ENCODE measurements at places on chromosomes 7 and 10.

GRCh38 chr10:3362394-3362793 lies 189.8 kb upstream of the PITRM1 start:
- no peak for DNase-seq

GRCh38 chr7:103073989-103074518 lies 542 bp downstream of the FBXL13 start:
- peak; percentile 36 for DNase-seq

- peak; percentile 69 for DNase-seq
Measured at GRCh38 chr10:21517134-21518031, 8.1 kb downstream of the SKIDA1 start.

- no peak for DNase-seq
Measured at GRCh38 chr7:134197345-134197744, 70.2 kb downstream of the LRGUK start.

GRCh38 chr10:69893271-69893900 lies 91.7 kb downstream of the COL13A1 start:
- DNase-seq, result no peak

DNA sequence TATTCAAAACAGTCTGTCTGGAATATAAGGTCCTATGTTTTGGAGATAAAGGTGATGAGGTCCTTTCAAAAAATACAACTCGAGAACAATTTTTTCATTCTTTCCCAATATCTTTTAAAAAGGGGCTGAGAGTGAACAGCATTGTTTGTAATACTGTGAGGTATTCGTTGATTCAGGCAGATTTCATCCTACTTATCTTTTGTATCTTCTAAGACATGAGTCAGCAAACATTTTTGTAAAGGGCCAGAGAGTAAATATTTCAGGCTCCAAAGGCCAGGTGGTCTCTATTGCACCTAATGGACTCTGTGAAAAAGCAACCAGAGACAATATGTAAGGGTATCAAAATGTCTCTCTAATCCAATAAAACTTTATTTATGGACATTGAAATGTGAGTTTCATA lies 8.1 kb upstream of the ANK3 start:
- no peak for DNase-seq

DNA sequence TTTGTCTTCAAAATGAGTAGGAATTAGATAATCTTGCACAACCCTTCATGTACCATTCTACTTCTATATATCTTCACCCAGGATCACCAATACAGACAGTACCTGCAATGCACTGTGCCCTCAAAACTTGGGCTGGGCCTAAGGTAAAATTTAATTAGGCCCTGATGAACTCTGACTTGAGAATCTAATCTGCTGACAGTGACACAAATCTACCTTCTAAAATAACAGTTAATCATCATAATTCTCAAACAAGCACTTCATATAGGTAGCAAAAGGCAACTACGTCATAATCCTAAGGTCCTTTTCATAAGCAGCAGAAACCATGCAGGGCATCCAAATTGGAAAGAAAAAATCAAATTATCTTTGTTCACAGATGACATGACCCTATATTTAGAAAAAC lies 4.1 kb downstream of the ZNF25 start:
- DNase-seq, result no peak

- no peak for DNase-seq
Measured at GRCh38 chr7:100603726-100604027, 1.5 kb downstream of the PCOLCE start.

GRCh38 chr7:36605261-36606051 lies 118.8 kb downstream of the AOAH start:
- DNase-seq, result no peak

DNA sequence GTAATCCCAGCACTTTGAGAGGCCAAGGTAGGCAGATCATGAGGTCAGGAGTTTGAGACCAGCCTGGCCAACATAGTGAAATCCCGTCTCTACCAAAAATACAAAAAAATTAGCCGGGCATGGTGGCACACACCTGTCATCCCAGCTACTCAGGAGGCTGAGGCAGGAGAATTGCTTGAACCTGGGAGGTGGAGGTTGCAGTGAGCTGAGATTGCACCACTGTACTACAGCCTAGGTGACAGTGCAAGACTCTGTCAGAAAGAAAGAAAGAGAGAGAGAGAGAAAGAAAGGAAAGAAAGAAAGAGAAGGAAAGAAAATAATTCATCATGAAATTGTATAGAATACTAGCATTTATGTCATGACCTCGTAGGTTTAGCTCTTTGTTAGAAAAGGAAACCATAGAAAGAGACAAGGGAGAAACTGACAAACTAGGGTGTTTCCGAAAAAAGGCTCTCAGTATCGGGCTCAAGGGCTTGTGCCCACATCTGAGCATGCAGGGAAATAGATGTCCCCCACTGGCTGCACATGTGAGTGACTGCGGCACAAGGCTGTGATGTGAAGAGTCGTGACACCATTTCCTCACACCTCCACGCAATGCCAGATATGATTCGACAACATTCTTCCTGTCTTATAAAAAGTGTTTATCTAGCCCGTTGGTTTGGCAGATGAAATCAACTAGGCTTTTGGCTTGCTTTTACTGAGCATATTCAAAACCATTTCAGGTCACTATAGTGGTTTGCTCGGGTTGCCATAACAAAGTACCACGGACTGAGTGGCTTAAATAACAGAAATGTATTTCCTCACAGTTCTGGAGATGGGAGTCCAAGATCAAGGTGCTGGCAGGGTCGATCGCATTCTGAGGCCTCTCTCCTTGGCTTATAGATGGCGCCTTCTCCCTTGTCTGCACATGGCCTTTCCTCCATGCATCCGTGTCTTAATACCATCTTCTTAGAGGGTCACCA lies 2.0 kb downstream of the SRGN start:
- DNase-seq, result no peak

GRCh38 chr7:115984105-115984504 lies 46.5 kb downstream of the TFEC start:
- DNase-seq, result no peak

DNA sequence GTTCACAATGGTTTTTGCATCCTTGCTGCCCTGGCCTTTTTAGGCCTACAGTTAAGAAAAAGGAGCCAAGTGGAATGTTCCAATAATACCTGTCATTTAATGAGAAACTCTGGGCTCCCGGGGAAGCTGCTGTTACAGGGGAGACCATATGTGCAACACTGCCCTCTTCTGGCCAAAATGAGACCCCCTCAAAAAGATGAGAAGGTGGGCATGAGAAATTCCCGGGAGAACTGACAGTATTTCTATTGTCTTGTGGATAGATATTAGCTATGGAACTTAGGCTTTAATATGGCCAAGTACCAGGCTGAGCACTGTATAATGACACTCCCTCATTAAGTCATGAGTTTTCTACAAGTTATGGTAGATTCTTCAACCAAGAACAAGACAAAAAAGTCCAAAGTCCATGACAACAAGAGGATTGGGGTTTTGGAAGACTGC lies 99.4 kb downstream of the CCDC3 start:
- DNase-seq, result peak; percentile 62

- no peak for DNase-seq
Measured at GRCh38 chr7:101450064-101450463, 87.4 kb downstream of the COL26A1 start.

All from umbilical cord (tissue), 2 donors.